ENCODE measurements at places on chromosomes 1 and 21.

- DNase-seq: no peak
Observed at GRCh38 chr1:78045926-78046778, at the start of gene GIPC2. Gene GIPC2 (plus strand): TSS chr1:78045966. CDS start chr1:78046095, 129 bp downstream.

- DNase-seq: peak; percentile 13
Observed at GRCh38 chr21:45011911-45012661, 62.3 kb upstream of the ADARB1 start.

DNA sequence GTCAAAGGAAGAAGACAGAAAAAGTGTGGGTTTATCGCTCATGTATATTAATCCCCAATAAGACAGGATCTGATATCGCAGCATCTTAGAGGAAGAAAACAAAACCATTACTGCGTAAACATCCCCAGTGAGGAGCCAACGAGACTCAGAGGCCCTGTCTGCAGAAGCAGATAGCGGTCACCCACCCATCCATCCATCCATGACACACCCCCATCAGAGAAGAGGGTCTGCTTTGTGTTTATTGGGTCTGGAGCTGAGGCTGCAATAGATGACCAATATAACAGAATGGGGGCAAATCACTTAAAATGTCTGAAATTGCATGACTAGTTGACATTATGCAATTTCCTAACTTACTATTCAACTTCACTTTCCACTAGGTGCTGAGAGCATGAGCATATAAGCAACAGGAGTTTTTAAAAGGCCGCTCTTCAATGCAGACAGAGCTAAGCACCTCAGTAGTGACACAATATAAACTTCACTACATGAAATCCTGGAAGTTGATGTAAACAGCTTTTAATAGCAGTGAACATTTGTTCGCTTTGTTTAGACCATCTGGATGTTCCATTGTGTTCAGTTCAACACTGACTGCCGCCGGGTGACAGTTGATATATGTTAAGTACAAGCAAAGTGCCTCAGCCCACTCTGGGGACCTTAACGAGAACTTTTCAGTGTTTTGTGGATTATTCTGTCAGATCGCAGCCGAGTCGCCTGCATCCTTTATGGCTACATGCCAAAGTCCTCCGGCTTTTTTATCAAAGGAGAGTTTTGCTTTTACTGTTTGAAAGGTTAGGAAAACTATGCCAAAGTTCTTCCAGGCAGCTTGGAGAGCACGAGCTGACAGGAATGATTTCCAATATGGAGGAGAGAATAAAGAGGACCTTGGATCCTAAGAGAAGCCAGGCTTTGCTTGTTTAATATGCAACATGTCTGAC is 167.5 kb downstream of the ZNF281 start:
- DNase-seq: no peak

GRCh38 chr1:201842472-201843027 is 13.6 kb downstream of the IPO9 start:
- no peak for DNase-seq

GRCh38 chr1:206680279-206680678 is 4.4 kb upstream of the MAPKAPK2 start:
- no peak for DNase-seq

Measured in CD4-positive, alpha-beta T cell treated with Interleukin-15 for 1 hour (primary cell).